ENCODE measurements at places on chromosomes 12 and 14.

DNA sequence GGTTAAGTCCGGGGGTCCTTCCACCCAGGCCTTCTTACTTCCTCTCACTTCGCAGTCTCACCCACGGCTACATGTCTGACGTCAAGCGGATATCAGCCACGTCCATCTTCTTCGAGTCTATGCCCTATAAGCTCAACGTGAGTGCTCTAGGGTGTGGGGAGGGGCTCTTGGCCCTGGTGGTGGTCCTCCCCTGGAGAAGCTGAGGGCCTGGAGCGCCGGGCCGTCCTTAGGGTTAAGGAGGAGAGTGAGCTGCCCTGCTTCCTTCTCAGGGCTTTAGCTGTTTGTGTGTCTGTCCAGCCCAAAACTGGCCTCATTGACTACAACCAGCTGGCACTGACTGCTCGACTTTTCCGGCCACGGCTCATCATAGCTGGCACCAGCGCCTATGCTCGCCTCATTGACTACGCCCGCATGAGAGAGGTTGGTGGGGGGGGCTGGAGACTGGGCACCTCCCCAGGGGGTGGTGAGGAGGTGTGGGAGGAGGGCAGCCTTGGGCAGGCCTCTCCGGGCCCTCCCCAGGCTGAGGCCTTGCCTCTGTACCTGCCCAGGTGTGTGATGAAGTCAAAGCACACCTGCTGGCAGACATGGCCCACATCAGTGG is 2.7 kb downstream of the SHMT2 start:
- no peak for DNase-seq

DNA sequence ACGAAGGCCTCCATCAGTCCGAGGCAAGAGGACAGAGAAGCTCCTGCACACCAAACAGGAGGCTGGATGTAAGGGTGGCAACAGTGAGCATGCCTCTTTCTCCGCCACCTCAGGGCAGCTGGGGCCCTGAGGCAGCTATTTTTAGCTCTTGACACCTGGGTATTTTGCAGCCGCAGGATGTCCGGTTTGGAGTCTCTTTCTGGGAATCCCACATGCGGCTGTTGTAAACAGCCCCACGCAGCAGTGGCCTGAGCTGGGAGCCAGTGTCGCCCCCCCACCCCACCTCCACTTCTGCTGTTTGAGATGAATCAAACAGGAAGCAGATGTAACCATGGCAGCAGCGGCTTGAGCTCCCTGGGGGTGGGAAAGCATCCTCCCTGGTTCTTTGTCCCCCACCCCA is 11.7 kb downstream of the HDAC7 start:
- peak; percentile 60 for DNase-seq

DNA sequence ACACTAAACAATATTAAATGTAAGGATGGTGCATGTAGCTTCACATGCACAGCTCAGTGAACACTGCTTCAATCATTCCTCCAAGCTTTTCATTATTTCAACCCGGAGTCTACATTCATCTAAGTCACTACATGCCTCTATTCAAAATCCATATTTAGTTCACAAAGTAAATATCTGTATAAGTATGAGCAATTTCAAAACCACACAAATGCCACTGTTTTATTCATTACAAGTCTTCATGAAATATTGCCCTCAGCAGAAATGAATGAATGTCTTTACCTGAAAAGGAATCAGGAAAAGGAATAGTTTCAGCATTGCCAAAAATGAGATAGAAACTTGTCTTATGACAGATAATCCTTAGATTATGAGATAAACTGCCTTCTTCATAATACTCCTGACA is 149.4 kb downstream of the SLC38A4 start:
- no peak for DNase-seq

GRCh38 chr14:106683631-106684030 is 1157.2 kb downstream of the TMEM121 start:
- no peak for DNase-seq

Measured in stimulated activated CD8-positive, alpha-beta memory T cell treated with anti-CD3 and anti-CD28 coated beads, Interleukin-7, amount 100 ng/mL, for 24 hours (primary cell).